GM23248 (cell line): ENCODE measurements at places on chromosomes 12 and 14.

DNA sequence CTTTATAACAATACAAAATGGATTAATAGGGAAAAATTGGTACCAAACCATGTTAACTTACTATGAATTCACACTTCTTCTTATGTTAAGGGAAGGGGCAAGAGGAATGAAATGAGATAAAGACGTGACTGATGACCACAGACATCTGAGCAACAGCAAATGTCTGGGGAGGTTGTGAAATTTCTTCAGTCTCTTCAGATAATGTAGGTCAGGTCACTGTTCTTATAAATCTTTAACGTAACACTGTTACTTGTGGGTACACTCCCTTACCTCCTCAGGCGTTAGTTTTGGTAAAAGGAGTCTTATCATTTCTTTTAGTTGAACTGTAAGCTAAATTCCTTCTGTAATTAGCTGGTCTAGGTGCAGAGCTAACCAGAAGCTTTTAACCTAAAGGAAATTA is 405.0 kb upstream of the LRFN5 start:
- DNase-seq = no peak

DNA sequence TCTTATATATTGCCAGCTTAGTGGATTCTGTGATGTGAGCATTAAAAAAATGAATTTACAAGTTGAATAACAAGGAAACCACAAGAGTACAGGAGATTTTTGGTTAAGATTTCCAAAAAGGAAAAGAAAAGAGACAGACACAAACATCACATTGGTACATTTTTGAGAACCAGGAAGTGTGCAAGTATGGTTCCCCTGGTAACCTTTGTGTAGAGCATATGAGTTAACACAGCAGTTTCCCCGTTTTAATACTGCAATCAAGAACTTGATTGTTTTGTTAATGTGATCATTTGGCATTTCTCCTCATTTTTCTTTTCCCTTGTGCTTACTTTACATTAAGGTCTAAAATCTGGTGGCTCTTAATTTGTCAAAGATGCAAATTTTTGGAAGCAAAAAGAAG is 490.4 kb upstream of the ATP2B1 start:
- no peak for DNase-seq

DNA sequence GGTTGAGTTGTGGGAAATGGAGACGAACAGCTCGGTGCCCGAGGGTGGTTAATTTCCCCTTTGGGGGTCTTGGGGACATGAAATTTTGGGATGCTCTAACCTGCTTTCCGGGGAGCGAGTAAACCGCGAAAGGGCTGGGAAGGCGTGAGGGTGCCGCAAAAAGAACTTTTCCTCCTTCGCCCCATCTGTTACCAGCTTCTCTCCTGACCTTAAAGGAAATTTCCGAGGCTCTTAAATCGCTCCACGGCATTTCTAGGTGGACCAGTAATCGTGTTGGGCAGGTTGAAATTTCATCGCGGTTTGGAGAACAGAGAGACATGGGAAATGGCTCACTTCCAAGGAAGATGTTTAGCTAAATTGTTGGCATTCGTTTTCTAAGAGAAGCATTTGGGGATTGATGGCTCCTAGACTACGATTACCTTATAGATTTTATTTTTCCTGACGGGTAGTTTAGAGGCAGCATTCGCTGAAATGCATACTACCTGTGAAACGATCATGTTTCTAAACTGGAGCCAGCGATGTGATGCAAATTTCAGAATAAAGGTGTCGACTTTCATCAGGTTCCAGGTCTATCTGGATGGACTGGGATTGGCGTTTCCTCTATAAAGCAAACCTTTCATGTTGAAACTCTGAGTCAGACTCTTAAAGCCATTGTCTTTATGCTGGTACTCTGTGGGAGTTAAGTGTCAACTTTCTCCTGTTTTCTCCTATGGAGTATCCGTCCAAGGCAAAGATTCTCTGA is 414.5 kb downstream of the PCNX1 start:
- DNase-seq = peak; percentile 84

- no peak for DNase-seq
These were observed 19.4 kb upstream of the LRRC9 start for GRCh38 chr14:59900556-59900955.

DNA sequence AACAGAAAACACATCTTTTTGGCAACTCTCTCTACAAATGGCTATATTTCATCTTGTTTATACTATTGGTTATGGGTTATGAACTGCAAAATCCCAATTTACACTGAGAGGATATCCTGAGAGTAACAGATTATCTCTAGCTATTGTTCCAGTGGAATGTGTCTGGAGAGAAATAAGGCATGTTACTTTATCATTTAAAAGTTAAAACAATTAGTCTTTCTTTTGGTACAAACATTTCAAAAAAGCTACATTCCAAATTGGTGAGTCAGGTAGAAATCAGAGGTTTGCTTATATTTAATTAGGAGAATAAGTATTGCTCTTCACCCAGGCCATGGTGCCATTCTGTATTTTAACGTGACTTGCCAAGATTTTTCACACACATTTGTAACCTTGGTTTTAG is 411.6 kb downstream of the CCER1 start:
- DNase-seq = peak; percentile 6

DNA sequence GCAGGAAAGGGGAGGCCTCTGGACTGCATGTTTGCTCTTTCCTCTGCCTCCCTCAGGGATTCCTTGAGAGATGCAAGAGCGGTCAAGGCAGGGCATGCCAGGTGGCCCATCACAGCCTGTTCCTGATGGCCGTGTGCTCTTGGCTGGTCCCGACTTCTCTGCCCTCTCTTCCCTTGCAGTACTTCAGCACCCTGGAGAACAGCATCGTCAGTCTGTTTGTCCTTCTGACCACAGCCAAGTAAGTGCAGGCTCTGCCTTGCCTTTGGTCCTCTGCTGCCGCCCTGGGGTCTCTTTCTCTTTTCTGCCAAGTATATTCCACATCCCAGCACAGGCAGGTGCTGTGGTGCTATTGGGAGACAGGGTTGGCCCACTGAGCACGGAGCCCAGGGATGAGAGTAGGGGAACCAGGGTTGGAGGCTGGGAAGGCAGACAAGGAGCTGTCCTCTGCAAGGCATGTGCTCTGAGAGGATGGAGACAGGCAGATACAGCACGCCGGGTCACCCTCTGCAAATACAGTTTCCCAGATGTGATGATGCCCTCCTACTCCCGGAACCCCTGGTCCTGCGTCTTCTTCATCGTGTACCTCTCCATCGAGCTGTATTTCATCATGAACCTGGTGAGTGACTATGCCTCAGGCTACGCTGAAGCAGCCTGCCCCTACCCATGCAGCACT is 51.9 kb downstream of the TPCN1 start:
- peak; percentile 29 for DNase-seq

- no peak for DNase-seq
These were observed 17.2 kb downstream of the ZBTB42 start for GRCh38 chr14:104817930-104818713.

DNA sequence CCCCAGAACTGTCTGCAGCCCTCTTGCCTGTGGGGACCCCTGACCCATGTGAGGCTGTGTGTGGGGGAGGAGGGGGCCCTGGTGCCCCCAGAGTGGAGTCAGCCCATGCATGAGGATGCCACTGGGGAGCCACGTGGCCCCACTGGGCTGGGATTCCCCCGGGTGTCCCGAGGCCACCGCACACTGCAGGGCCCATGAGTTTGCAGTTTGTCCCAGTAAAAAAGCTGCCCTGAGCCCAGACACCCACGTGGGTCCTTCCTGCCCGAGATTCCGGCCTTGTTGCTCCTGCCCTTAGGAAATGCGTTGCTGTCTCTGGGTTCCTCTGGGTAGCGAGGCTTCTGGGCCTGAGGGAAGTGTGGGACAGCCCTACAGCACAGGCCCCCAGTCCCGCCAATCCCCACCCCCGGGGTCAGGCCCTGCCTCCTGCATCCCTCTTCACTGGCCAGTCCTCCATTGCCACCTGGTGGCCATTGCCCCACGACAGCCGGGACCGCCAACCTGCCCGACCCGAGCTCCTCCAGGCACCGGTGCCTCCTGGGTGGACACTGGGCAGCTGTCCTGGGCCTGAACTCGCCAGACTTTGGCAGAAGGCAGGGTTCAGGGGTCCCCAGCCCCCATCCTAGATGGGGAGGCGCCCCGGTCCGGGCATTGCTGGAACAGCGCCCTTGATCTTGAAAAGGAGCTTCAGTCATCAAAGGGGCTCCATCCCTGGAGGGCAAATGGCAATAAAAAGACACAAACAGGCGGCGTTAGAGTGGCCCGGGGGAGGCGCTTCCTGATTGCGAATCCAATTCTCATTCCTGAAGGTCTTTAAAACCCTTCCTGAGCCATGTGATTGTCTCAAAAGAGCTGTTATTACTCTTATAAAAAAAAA is 15.6 kb upstream of the C14orf180 start:
- DNase-seq = peak; percentile 63

GRCh38 chr14:76117789-76118484 is 33.8 kb upstream of the GPATCH2L start:
- DNase-seq = no peak

GRCh38 chr12:128476266-128476665 is 209.3 kb downstream of the TMEM132C start:
- DNase-seq = no peak

DNA sequence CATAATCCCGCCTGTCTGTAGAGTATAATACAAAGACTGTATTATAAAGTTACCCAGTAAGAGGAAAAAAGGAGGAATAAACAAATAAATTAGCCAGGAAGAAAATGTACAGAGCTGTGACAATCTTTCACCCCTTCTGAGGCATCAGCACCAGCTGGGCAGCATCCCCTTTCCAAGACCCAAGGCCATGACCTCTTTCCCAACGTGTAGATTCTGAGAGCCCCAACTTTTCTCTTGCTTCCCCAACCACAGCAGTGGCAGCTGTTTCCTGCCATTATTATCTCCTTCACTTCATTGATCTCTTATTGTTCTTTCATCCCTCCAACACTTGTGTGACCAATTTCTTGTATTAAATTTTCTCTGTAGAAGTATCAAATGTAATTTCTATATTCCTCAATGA is 101.6 kb downstream of the BBS10 start:
- DNase-seq = no peak

DNA sequence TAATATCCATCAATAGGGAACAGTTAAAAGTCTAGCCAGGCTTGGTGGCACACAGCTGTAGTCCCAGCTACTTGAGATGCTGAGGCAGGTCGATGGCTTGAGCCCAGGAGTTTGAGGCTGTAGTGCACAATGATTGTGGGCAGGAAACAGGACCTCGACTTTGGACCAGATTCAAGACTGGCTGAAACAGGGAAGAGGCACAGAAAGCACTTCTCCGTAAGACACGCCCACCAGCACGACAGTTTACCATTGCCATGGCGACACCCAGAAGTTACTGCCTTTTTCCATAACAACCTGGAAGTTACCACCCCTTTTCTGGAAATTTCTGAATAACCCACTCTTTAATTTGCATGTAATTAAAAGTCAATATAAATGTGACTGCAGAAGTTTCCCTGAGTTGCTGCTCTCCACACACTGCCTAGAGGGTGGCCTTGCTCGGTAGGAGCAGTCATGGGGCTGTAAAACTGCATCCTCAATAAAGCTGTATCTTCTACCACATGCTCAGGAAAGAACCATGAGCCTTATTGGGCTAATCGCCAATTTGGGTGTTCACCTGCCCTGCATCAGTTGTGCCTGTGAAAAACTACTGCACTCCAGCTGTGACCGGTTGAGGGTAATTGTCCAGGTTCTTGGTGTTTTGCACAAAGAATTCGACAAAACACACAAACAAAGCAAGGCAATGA is 4.6 kb upstream of the LRRC23 start:
- DNase-seq = peak; percentile 31
